Right renal pelvis (tissue), 4 donors: ENCODE measurements at places on chromosomes 6 and 20.

DNA sequence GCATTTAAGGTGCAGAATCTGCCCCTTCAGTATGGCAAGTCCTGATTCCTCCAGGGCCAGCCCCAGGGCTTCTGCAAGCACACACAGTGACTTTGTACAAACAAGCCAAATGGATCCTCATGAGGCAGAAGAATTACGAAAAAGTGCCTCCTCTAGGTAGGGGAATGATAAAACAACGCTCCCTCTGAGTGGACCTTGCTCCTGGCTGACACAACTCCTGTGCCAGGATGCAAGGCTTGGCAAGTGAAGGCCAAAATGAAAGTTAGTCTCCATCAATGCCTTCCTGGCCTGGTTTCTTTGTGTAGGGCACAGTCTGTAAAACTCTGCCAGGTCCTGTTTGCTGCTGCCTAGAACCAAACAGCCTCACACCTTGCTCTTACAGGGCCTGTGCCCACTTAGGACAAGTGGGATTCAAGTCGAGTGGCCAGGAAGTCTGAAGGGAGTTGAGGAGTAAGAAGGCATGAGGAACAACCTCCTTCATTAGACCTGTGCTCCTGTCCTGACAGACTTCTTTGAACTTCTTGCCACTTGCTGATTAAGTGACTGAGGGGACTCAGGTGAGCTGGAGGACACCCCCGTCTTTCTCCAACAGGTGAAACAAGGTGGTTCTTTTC, 417.1 kb downstream of the CDC5L start:
- DNase-seq, result no peak

- no peak for DNase-seq
Measured at GRCh38 chr20:48482790-48483189, 345.0 kb downstream of the PREX1 start.

DNA sequence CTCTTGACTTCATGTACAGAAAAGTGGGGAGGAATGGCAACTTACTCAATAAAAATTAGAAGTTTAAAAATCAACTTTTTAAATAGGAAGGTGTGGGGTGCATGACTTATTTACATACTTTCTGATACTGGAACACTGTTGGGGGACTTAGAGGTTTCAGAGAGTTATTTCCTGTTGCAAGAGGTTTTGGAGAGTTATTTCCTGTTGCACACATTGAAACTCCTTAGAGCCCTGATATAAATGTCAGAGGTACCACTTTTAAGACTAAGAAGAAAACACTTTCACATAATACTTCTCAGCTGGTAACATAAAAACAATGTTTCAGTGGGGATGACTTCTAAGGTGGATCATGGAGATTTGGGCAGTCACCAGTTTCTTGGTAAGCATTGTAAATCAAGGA, 579.9 kb downstream of the MMUT start:
- DNase-seq, result no peak

GRCh38 chr20:62918147-62918546, 8.2 kb downstream of the DIDO1 start:
- no peak for DNase-seq

DNA sequence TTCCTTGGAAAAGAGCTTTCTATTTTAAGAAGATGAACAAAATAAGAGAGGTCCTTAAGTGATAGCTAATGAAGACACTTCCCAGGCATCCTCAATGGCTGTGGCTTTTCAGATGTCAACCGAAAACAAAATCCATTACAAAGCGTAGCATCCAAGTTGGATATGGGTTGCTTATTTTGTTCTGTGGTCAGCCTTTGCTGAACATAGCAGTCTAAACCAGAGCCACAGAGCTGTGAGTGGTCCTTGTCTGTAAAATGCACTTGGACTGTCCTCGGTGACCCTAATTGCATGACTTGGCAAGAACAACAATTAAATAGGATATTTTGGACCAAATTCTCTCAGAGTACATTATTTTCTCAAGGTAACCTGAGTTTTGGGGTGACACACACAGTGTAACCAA, 10.4 kb upstream of the BFSP1 start:
- DNase-seq, result no peak

DNA sequence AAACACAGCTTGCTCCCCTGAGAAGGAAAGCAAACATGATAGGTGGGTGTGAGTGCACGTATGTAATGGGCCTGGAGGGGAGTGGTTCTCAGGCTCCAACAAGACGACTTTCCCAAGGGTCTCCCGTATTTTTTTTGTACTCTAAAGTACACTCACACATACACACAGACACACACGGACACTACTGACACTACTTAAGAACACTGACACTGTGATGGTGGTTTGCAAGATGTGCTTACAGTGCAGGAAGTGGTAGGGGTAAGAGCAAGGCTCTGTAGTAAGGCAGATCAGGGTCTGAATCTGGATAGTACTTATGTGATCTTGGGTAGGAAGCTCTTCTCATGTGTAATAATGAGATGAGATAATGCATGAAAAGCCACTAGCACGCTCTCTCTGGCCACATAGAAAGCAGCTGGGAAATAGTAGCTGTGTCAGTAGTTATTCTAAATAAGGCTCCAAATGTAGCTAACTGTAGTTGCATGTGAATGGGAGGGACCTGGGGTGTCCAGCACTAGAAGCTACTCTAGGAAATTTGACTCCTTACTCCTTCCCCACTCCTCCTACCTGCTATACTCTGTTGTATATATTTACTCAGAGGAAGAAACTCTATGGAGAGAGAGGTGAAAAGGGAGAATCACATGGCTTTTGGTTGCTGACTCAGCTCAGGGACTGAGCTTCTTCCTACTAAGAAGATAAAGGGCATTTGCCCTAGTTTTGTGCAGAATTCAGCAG, 8.4 kb upstream of the ZBTB24 start:
- no peak for DNase-seq

DNA sequence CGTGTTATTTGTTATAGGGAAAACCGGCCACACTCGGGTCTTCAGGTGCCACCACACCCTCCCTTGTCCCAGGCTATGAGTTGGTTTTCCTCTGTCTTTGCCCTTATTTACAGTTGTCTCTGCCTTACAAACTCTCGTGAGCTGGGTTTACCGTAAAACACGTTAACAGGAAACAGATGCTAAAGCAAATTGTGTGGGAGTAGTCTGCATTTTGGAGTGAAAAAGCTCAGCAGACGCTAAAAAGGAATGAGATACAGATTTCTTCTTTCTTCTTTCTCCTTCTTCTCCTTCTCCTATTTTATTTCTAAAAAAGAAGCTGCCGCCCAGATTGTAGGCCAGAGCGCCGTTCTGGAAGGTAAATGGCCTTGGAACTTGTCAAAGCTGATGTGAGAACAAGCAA, 51.9 kb downstream of the APCDD1L start:
- DNase-seq, result no peak

- DNase-seq, result no peak
Measured at GRCh38 chr6:1700278-1700967, 90.7 kb downstream of the FOXC1 start.
